ENCODE measurements at places on chromosomes 2 and 18. TPM values are rescaled to one million over a fixed set of nuclear protein-coding genes. Genes with fewer than 3 reads are reported as not detected.

The AQP12A gene
- total RNA-seq: not detected

The FZD7 gene
- 61.5 TPM for total RNA-seq

The SERPINE2 gene
- total RNA-seq: 375 TPM

DNA sequence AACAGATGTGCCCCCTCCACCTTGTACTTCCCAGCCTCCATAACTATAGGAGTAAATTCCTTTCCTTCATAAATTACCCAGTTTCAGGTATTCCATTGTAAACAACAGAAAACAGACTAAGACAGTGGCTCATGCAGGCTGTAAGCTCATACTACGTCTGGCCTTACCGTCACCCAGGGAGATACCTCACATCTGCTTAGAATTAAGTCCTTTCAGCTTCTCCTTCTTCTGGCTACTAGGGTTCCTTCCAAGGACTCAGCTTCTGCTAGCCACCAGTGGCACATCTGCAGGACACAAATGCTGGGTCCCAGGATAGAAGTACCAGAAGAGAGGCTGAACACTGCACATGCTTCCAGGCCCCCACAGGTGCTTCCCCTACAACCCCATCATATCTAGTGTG is 22.4 kb upstream of the FEZ2 start:
- no peak for DNase-seq
- H3K27ac ChIP-seq: no peak overlapping the region
- no peak overlapping the region for H3K4me3 ChIP-seq
- no peaks in the 10 kb centered on the region for H3K27me3 ChIP-seq

- no peak for DNase-seq
- no peak overlapping the region for H3K4me3 ChIP-seq
- H3K27me3 ChIP-seq: peaks cover 8% of the 10 kb centered on the region
- no peak overlapping the region for H3K27ac ChIP-seq
These were observed 12.4 kb upstream of the ADCYAP1 start for GRCh38 chr18:892316-892715.

GRCh38 chr2:137411585-137411984 is 552.7 kb upstream of the HNMT start:
- H3K27me3 ChIP-seq: no peaks in the 10 kb centered on the region
- no peak for DNase-seq
- H3K4me1 ChIP-seq: no peaks in the 10 kb centered on the region

All from astrocyte (in vitro differentiated cells and primary cell).